ENCODE measurements at places on chromosomes 4 and X.

DNA sequence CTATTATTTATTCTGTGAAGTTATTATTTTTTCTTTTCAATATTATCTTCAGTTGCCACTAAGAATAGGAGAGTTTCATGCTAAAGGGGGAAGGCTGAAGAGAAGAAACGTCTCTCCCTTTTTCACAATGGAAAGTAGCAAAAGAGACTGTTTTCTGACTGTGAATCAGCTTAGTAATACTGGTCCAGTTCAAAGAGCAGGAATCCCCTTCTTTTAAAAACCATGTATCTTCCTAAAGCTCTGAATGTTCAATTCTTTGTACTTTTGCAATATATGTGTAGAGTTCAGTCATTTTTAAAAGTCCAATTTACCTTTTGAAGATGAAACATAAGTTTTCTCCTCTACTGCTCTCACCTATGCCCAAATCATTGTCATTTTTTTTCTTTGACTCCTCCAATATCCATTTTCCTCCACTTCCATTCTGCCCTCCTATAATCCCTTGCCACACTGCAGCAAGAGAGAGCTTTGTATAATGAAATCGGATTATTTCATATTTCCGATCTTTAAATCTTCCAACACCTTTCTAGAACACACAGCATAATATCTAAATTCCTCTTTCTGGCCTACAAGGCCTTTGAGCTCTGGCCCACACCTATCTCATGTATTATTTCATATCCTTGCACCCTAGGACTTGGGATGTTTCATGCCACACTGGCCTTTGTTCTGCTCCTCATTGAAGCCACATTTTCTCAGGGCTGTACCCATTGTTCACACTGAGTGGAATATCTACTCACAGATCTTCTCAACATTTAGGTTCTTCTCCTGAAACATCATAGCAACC, 195.3 kb downstream of the CAMK2D start:
- DNase-seq, result no peak

DNA sequence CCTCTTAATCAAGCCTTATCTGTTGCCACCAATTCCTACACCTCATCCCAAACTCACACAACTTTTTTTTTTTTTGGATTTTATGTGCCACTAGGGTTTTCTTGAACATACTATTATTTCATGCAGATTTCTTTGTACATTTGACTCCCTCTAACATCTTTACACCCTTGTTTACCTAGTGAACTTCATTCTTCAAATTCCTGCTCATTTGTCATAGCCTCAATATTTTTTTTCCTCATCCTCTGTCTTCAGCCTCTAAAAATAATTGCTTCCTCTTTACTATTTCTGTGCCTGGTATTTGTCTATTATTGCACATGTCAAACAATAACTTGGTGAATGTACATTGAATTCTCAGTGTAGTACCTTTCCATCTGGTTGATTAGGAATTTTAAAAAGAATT, 22.0 kb downstream of the NBDY start:
- no peak for DNase-seq

DNA sequence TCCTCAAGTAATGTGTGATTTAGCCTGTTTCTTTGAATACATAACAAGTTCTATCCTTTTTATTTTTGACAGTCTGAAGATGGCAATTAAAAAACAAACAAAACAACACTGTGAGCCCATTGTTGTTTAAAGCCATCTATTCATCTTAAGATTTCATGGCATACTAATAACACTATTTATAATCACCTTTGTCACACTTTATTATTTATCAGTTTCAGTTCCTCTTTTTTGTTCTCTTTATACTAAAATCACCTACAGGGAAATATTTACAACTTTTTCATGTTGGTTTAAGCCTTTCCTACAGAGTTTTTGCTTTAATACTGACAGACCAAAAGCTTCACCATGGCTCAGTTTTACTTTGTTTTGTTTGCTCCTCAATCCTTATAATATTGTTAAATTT, 247.4 kb upstream of the CTSO start:
- no peak for DNase-seq

GRCh38 chr4:10097906-10098779, 18.5 kb downstream of the WDR1 start:
- DNase-seq, result no peak

DNA sequence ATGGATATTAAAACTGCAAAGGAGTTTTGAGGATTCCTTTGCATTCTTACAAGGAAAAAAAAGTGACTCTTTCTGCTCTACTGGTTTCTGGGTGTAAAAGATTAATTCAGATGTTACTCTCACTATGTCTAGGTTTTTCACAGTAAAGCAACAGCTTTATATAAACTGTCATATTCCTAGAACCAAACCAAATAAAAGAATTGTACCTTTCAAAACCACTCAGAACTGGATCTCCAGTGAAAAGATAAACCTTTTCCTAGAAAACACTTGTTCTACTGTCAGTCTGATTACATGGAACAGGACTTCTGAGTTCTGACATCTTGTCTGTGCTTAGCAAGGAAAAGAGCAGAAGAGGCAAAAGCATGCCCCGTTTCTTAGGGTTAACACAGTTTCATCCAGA, 5.0 kb upstream of the PPID start:
- DNase-seq, result no peak

DNA sequence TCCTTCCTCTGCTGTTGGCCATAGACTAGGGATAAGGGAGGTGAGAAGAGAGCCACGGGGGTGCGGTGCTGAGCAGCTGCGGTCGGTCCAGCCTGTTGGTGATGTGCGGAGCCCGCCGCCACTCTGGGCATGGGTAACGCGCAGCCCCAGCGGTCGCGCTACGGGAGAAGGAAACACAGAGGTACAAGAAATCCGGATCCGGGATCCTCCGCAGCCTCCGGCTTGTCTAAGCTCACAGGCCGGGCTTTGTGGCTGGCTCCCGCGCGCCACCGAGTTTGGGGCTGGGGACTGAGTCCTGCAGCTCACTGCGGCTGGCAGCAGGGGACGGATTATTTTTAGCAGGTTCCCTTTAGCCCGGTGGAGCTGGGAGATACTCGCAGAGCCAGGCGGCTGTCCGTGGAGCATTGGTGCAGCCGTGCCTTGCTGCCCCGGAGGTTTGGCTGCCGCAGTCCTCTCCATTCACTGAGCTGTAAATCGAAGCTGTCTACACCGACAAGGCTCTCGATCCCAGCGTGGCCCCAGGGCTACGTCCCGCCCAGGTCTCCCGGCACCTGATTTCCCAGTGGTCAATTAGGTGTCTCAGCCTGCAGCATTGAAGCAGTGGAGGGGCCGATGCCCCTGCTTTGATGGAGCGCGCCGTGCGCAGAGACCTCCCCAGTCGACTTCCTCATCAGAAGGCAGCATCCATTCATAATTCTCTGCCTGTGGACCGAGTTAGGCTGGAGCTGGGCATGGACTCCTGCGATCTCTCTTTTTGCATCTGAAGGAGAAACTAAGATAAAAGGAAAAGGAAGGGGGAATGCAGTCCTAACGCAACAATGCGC, 81.9 kb upstream of the SCML1 start:
- no peak for DNase-seq

- DNase-seq, result no peak
Measured at GRCh38 chr4:159206427-159206871, 103.6 kb downstream of the RAPGEF2 start.

GRCh38 chrX:154829134-154829533, 5.3 kb downstream of the SMIM9 start:
- DNase-seq, result no peak

DNA sequence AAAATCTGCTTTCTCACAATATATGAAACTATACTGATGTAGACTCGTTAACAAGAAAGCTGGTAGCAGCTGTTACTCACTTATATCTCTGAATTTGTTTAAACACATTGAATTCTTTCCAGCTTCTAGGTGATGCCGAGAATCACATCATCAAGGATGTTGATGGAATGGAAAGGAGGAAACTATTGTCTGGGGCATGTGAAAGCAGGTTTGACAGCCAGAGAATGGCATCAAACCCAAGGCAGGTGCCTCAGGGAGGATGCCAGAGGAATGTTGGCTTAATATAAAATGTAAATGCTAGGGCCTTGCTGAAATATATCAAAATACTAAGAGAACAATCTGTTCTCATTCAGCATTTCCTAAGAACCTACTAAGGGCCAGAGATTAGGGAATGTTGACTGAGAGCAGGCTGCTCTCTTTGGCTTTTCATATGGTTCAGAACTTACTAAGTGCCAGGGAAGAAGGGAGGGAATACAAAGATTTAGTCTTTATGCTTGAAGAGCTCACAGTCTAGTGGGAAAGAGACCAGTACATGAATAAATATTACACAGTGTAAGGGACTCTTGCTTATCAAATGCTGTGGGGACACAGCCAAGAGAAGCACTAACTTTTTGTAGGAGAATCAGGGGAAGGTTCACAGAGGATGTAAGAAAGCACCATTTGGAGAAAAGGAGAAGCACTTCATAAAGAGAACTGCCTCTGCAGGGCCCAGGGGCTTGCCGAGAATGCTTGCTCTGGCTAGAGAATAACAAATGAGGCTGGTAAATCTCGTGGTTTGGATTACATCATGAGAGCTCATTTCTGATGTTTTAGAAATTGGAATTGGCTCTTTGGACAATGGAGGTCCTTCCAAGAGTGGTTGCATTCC, 14.7 kb downstream of the SLIT2 start:
- DNase-seq, result no peak

- DNase-seq, result no peak
Measured at GRCh38 chrX:13955095-13955647, 74.5 kb downstream of the GEMIN8 start.

- no peak for DNase-seq
Measured at GRCh38 chr4:7782783-7783182, 156.9 kb downstream of the AFAP1 start.

- DNase-seq, result no peak
Measured at GRCh38 chr4:103150677-103151076, 47.5 kb downstream of the CENPE start.

DNA sequence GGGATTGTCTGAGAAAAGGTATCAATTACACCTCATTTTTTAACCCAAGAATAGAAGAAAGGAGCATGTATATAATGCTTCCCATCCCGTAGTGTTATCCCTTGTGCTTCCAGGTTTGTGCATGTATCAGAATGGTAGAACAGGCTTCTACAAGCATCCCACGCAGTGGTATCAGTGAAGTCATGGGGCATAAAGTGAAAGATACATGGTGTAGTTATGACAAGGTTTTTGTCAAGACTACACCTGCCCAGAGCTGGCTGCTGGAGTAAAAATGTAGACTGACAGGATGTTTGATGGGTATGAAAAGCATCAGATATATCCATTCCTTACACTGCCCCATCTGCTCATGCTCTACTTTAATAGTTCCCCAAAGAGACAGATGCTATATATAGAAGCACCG, 9.5 kb downstream of the TLR1 start:
- no peak for DNase-seq

DNA sequence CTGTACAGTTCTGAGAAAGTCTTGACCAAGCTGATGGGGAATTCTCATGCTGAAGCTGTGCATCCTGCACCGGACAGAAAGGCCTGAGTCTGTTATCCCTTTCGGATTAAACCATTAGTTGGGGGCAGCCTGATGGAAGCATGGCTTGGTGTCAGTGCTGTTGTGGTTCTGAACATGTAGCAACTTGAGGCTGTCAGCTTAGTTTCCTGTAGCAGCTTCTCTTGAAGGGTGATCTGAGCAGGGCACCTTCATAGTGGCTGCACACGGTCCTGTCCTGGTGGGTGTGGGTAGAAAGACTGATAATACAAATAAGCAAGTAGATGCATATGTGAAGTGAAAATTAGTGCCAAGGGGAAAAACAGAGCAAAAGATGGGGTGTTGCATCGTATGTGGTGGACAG, 11.7 kb downstream of the KIAA0232 start:
- no peak for DNase-seq

DNA sequence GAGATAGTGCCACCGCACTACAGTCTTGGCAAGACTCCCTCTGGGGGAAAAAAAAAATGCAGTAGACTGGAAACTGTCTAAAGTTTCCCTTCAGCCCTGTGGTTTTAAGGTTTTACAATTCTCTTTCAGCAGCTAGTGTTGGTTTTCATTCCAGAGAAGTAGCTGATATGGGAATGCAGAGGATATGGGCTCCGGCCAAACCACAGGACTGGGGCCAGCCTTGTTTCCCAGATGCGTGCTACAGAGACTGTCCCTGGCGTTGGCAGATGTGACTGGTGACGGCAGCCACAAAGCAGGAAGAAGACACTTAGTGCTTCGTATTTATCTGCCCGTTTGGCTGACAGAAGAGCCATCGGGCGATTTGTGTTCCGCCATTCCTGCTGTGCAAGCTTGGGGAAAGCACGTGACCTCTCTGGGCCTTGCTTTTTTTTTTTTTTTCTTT, 43.2 kb downstream of the ZBTB49 start:
- DNase-seq, result no peak

DNA sequence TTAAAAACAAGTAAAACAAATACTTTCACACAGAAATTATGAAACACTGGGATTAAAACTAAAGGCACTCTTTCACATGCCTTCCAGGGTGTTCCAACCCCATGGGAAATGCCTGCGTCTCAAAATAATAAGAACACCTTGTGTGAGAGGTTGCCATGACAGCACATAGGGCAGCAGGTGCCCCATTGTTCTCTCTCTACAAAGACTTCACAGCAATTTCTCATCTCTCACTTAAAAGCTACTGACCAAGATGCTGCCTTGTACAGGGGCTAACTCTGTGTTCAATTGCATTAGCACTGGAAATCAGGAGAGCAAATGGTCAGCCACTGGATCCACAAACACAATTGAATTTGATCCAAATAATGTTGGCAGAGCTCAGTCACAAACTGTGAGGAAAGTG, 102.5 kb upstream of the GALNTL6 start:
- no peak for DNase-seq
